Coronary artery (tissue), 2 donors: ENCODE measurements at places on chromosomes 12 and 14.

DNA sequence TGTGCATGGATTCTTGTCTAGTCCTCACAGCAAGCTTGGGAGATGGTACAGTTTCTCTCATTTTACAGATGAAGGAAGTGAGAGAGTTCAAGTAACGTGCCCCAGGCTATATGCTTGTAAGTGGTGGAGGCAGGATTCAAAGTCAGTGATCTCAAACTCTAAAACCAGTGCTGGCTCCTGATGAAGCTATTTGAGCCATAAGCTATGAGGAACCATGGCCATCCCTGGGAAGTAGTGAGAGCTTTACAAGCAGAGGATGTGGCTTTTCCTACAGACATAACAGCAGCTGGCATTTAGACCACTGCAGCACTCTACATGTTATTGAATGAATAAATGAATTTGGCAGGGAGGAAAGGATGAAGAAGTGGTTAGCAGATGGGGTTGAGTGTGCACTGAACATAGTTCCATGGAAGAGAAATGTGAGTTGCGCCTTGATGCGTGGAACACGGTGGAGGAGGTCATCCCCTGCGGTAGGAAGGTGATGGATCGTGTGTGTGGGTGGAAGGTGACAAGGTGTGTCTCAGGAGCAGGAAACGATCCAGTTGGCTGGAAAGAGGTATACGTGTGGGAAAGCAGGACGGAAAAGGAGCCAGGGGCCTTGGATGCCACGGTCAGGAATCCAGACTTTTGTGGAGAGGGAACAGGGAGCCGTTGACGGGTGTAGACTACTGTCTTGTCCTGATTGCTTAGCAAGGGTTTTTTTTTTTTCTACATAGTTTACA lies 65.2 kb downstream of the RFX4 start:
- no peak for DNase-seq

DNA sequence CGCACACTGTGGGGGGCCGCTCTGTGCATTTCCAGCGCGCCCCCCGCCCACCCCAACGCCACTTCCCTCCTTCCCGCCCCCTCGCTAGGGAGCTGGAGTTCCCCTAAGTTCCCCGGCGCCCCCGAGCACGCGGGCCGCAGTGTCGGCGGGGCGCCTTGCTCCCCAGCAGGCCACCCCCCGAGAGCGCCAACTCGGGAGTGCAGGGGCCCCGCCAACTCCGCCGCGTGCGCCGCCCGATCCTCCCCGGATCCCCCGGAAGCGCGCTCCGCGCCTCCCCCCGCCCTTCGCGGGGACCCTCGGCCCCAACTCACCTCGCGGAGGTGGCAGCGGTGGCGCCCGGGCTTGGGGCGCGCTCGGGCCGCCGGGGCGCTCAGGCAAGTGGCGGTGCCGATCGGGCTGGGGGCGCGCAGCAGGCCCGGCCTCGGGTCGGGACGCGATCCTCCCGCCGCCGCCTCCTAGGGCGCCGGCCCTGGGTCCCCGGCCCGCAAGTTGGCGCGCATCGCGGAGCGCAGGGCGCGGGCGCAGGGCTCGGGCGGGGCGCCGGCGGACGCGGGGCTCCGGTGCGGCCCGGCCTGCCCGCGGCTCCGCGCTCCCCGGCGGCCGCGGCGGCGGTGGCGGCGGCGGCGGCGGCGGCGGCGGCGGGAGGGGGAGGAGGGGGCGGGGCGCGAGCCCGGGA lies at the start of gene NCOR2:
Gene NCOR2 (minus strand): TSS at position 616 of the 676 bp plus-strand sequence. CDS start 72,361 bp downstream, outside the sequence.
- DNase-seq = no peak

DNA sequence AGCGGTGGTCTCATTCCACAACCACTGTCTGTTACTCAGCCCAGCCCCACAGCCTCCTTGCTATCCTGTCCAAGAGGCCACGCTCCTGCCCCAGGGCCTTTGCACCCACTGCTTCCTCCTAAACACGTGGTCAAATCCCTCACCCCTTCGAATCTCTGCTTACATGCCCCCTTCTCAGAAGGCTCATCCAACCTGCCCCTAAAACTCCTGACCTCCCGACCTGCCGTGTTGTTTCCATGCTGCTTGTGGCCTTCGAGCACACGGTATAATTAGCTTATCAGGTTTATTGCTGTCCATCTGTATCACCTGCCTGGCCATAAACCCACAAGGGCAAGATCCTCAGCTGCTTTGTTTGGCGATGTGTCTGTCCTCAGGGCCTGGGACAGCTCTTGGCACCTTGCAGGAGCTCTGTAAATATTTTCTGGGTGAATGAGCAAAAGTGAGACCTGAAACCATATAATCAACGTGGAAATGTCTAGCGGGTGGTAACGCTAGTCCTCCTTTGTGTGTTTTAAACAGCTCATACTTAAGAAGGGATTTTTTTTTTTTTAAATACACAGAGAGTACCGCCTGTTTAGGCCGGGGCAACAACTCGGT lies 36.0 kb downstream of the SCARB1 start:
- no peak for DNase-seq

DNA sequence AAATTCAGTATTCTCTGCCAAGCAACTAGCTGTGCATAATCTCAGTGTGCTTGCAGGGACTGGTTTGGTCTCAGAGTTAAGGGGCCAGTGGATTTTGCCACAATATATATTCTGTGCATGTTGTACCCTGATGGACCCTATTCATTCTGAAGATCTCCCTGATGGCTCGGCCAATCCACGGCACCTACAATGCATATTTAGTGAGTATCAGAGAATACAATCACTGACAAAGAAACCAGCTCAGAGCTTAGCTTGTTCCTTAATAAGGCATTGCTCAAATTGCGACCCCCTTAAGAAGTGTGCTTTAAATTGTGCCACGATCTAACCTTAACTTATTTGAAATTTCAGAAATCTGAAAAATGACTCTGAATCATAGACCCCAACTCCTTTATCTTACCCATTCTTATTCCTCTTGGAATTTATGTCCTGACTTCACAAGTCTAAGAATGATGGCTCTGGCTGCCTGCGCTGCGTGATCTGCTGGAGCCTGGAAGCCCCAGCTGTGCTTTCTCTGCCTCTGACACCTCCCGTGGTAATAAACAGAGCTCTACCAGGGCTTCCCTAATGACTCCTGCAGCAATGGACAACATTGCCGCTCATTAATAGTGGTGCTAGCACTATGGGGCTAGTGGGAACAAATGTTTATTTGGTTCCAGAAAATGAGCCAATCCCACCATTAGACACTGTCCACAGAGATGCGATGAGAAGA lies 9.0 kb upstream of the DCAF4 start:
- no peak for DNase-seq

- DNase-seq = no peak
These were observed 669 bp upstream of the PKP2 start for GRCh38 chr12:32897281-32897610.

- no peak for DNase-seq
These were observed 12.1 kb upstream of the IPO8 start for GRCh38 chr12:30707613-30708342.

GRCh38 chr12:48131517-48131916 lies 12.4 kb downstream of the PFKM start:
- DNase-seq = no peak

DNA sequence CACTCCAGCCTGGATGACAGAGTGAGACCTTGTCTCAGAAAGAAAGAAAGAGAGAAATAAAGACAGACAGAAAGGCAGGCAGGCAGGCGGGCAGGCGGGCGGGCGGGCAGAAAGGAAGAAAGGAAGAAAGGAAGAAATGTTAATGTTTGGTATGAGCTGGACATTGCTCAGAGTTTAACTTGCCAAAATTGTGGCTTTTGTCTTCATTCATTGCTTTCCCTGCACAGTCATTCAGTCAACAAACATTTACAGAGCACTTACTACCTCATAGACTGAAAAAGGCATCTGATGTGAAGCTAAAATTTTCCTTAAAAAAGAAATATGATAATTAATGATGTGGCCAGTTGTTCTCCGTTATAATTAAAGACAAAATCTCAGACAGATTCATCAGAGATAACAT lies 247.1 kb downstream of the SPTSSA start:
- no peak for DNase-seq

- DNase-seq = no peak
These were observed 182.3 kb downstream of the SLC41A2 start for GRCh38 chr12:104775731-104776231.

GRCh38 chr14:70245026-70245425 lies 56.3 kb upstream of the SLC8A3 start:
- no peak for DNase-seq

DNA sequence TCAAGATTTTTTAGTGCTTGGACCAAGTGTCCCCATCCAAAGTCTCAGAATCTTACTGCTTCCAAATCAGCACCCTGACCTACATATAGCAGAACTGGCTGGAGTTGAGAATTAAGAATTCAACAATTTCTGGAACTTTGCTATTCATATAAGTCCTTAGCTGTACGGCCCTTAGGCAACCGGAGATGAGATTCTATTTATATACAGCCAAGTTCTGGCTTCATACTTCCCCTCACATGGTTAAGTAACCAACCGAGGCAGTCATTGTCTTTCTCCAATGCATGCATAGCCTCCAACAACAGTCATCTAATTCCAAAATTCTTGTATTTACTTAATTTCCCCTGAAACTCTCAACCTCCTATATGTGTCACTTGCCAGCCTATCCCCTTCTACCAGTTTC lies 76.6 kb downstream of the SINHCAF start:
- no peak for DNase-seq

GRCh38 chr14:32470161-32470715 lies 141.1 kb downstream of the AKAP6 start:
- no peak for DNase-seq

DNA sequence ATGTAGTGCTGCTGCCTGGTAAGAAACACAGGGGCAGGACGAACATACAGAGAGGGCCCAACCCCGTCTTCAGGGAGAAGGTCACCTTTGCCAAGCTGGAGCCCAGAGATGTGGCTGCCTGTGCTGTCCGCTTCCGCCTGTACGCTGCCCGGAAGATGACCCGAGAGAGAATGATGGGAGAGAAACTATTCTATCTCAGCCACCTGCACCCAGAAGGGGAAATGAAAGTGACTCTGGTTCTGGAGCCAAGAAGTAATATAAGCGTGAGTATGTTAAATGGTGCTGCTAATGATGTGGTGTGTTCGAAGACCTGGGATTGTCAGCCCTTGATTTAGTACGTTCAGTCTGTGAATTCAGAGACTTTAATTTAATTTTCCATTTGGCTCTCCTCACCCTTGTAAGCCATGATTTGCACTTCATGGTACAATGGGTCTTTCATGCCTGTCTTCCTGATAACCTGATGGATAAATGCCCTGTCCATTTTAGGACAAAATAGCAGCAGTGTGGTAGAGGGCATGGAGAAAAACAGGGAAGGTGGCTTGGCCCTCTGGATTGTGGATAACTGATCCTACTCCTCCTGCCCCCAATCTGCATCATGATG lies 318.9 kb downstream of the SNAPC1 start:
- no peak for DNase-seq

- no peak for DNase-seq
These were observed 35.8 kb upstream of the LTBP2 start for GRCh38 chr14:74647678-74648461.

GRCh38 chr12:39161465-39162085 lies 256.2 kb upstream of the CPNE8 start:
- no peak for DNase-seq

- DNase-seq = no peak
These were observed 85.9 kb downstream of the ARMH4 start for GRCh38 chr14:58066115-58066514.

DNA sequence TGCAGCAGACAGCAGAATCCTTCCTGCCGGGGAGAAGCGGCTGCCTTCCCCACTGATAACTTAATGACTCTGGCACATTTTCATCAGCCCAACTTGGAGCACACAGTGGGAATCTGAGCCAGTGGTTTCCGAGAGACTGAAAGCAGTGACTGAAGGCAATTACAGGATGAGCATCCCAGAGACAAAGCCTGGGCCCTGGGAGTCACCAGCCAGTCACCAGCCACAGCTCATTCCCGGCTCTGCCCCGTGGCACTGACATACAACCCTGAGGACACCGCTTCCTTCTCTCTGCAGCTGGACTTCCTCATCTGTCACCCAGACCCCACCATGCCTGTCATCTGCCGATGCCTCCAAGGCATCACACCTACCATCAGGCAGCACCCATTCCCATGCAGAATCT lies 192.3 kb downstream of the DPF3 start:
- no peak for DNase-seq

- DNase-seq = no peak
These were observed 272.7 kb upstream of the DIO3 start for GRCh38 chr14:101288436-101289229.
